ENCODE measurements at places on chromosomes 4 and X.

DNA sequence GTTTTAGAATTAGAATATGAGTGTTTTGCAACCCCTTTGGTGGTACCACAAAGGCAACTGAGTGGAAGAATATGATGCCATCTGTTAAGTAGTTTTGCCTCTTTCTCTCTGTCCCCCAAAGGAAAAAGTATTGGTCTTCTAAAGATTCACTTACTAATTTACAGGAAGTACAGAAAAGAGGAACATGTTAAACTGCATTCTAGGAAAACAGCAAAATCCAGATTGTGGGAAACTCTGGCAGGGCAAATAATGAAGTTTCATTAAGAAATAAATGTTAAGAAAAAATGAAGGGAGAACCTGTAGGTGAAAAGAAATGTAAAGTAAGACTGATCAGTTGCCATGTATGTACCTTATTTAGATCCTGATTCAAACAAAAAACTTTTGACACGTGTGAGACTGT lies 39.3 kb downstream of the NSUN7 start:
- DNase-seq, result no peak

- DNase-seq, result no peak
Observed at GRCh38 chr4:17117746-17118145, 219.3 kb upstream of the LDB2 start.

DNA sequence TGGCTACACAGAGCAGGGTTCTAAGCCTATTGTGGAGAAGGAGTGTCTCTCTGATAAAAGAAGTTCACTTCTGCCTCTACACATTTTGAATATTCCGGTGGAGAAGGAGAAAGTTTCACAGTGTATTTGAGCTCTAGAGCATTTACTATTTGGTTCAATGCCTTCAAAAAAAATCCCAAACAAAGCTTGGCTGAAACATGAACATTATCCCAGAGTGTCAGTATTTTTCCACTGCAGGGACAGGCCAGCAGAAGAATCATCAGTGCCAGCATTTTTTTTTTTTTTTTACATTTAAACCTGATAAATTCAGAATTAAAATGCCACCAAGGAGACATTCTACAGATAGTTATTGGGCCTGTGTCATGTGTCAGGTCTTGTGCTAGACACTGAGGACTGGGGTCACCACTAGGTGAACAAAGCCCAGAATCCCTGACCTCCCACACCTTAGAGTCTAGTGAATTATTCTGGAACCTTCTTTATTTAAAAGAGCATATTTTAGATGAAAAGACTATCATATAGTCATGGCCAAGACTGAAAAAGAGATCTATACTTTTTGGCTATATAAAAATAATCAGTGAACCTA lies 48.0 kb upstream of the NAP1L5 start:
- DNase-seq, result no peak

DNA sequence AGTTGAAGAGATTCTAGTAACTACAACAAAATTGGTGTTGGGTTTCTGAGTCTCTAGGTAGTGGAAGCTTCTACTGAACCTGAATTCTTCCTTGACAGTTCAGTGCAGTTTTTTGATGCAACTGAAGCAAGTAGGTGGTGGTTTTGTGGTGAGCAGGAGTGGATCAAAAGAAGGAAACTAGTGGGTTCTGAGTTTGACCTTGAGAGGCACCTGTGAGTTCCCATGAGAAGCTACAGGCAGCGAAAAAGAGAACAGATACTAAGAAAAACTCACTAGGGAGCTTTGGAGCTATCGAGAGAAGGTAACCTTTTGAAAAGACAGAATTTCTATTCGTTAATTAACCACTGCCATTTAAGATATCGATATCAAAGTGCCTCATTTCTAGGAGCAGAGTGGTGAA lies 145.2 kb downstream of the PDHA2 start:
- DNase-seq, result no peak

DNA sequence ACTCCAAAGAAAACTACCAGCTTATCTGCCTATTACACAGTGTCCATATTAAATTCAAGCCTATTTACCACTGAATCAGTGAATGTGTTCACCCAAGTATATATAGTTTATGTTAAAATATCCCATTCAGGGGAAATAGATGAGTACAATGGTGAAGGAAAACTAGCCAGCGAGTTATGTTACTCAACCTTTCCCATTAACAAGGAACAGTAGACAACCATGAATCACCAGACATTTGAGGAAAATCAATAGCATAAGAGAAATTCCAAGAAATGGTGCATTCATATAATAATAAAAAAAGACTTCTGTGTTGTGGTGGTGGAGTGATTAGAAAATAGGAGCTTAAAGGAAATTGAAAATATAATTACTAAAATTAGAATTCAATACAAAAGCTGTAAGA lies 21.3 kb downstream of the IQCM start:
- DNase-seq, result no peak

GRCh38 chr4:165207016-165207430 lies 338 bp upstream of the KLHL2 start:
- peak; percentile 9 for DNase-seq

DNA sequence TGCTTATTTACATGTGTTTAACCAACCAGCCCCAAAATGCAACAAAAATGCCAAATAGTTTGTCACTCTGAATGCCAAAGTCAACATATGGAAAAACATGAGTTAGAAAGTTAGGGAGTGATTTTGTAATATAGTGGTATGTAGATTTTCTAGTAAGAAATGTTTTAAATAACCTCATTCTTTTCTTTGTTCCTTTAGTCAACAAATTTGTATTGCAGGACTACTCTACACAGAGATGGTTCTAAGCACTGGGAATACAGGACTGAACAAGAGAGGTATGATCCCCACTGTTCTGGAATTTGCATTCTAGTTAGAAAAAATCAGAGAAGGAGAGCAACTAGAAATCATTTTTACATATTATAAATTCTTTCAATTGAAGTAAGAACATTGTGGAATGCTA lies 218.8 kb upstream of the ANXA10 start:
- no peak for DNase-seq

GRCh38 chr4:60201052-60201673 lies 999.0 kb upstream of the ADGRL3 start:
- DNase-seq, result peak; percentile 6

DNA sequence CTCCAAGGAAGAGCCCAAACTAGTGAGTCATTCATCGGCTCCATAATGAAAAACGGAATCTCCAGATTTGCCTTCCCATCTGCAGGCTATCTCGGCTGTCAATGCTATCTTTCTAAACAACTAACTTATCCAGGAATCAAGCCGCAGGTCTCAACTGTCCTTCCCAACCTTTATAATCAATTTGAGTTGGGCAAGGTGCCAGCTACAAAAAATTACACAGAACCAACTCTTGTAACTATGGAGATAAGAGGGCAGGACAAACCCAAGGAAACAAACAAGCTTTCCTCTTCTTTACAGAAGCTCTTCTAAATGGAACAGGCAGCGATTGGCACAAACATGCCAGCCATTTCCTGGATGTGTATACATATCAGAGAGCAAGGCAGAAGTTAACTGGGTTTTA lies 61.2 kb upstream of the RAI2 start:
- DNase-seq, result no peak

- no peak for DNase-seq
Observed at GRCh38 chrX:71573590-71573989, 4.6 kb upstream of the GCNA start.

GRCh38 chr4:25378437-25378743 lies 1.3 kb downstream of the ANAPC4 start:
- no peak for DNase-seq

GRCh38 chrX:40844471-40844870 lies 109.1 kb upstream of the MED14 start:
- DNase-seq, result no peak

DNA sequence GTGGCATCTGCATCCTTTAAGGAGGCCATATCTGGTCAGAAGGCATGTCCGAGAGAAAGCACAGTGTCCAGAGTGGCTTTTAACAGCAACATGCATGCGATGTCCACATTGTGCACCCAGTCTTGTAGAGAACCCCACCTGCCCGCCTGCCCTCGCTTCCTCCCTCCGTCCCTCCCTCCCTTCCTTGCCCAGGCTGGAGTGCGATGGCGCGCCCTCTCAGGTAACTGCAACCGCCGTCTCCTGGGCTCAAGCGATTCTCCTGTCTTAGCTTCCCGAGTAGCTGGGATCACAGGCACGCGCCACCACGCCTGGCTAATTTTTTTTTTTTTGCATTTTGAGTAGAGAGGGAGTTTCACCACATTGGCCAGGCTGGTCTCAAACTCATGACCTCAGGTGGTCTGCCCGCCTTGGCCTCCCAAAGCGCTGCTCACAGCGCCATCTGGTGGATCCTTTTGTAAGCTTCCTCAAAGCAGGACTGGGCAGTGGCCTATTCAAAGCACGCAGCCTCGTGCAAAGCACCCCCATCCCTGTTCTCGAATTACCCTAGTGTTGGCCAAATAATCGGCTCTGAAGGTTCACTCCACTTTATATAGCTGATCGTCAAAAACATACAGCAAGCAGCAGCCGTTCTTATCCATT lies 15.0 kb downstream of the BRCC3 start:
- peak; percentile 40 for DNase-seq

DNA sequence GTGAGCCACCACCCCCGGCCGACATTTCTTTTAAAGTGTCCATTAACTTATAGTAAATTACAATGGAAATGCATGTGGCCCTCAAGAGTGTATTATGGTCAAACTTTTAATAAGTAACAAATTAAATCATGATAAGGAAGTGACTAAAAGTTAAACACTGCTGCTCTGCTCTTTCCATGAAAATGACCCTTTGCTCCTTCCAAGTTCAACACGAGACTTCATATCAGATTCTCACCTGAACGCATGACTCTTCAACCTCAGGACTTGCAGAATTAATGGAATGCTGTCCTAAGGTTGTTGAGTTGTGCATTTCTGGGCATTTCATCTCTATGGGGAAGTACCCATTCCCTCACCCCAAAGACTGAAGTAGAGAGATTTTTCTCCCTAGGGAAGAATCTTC lies 27.1 kb downstream of the AWAT2 start:
- no peak for DNase-seq

All from CD4-positive, alpha-beta T cell treated with Interleukin-15 for 4 hours (primary cell).